ENCODE measurements at places on chromosomes 7 and 10. TPM values are rescaled to one million over a fixed set of nuclear protein-coding genes. Genes with fewer than 3 reads are reported as not detected.

Gene CADPS2
- total RNA-seq = 5.9 TPM

Gene ACSM6
- not detected for total RNA-seq

Gene LRRC72
- total RNA-seq = not detected

Gene PARD3
- total RNA-seq = 62.8 TPM

Gene SORBS1
- total RNA-seq = 12.7 TPM

Gene PSD
- total RNA-seq = 5.2 TPM

Gene CRYGN
- 1.2 TPM for total RNA-seq

Gene NSUN5
- 90.9 TPM for total RNA-seq

Measured in H7 (cell line).